ENCODE measurements at places on chromosomes 11 and 22.
A peak's percentile ranks its signal among the peaks of the same experiment; 100 is the strongest.

DNA sequence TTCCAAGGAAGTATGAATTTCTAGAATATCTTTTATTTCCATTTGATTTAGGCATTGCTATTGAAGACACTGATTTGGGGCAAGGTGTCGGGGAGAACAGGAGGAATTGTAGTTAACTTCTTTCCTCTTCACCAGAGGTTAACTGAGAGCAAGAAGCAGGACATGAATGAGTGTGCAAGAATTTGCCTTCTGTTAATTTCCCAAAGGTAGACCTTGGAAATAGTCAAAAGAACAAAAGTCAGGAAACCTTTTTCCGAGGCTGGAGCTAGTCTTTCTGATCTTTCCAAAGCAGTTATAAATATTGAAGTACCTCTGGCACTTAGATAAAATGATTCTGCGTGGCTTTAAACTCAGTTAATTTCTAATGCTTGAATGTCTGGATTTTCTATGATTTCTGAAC is 66.9 kb downstream of the MTMR3 start:
- DNase-seq: no peak

DNA sequence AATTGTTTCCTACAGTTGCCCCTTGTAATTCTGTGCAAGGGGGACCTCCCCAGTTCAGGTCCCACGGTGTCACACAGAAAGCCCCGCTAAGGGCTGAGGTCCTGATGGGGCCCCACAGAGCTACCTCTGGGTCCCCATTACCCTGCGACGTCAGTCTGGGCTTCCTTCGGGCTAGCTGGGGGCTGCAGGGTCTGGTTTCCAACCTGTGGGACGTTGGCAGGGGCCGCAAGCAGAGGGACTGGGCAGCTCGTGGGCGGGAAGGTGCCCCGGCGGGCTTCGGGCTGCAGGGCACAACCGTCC is 698 bp downstream of the SLC37A4 start:
- DNase-seq: no peak

- peak; percentile 91 for DNase-seq
Observed at GRCh38 chr22:37633089-37633624, 6.3 kb upstream of the SH3BP1 start.

DNA sequence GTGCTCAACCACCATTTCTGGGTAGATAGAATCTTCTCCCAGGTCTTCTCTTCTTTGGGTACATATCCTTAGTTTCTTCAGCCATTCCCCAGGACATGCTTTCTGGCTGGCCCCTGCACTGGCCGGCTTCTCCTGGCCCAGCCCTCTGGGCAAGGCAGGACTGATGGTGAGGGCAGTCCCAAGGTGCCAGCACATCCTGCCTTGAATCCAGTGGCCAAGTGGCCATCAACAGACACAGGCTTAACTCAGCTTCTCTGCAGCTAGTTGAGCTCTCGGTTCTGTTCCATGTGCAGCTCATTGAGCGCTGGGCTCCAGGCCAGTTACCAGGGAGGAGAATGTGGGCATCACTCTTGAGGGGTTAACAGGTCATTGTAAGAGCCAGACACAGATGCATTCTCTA is 17.6 kb downstream of the SMIM38 start:
- DNase-seq: no peak

GRCh38 chr11:129273322-129273721 is 81.2 kb upstream of the ARHGAP32 start:
- DNase-seq: no peak

GRCh38 chr11:131530407-131530806 is 160.0 kb downstream of the NTM start:
- no peak for DNase-seq

GRCh38 chr11:61069427-61069826 is 32.9 kb upstream of the CD5 start:
- DNase-seq: no peak

DNA sequence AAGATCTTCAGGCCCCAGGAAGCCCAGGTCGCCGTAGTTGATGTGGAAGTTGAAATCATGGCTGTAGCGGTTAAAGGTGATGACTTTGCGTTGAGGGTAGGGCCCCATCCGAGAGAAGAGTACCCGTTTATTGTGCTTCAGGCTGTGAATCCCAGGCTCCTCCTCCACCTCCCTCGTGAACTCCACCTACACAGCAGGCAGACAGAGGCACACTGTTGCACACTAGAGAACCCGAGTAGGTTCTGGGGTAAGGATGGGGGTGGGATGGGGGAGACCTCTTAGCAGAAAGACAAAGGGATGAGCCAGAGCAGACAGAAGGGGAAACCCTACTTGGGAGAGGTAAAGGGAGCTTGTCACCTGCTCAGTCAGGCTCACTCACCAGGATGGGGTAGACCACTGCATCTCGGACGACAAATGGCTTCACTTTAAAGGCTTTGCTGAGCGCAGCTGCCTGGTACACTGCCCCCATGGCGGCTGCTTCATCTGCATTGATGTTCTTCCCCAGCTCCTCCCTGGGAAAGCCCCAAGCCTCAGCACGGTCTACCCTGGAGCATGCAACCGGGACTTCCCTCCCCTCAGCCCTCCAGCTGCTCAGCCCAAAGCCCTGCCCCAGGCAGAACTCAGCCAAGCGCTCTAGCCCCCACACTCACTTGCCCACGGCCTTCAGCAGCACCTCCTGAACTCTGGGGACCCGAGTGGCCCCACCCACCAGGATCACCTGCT is 5.4 kb downstream of the HYOU1 start:
- peak; percentile 34 for DNase-seq

DNA sequence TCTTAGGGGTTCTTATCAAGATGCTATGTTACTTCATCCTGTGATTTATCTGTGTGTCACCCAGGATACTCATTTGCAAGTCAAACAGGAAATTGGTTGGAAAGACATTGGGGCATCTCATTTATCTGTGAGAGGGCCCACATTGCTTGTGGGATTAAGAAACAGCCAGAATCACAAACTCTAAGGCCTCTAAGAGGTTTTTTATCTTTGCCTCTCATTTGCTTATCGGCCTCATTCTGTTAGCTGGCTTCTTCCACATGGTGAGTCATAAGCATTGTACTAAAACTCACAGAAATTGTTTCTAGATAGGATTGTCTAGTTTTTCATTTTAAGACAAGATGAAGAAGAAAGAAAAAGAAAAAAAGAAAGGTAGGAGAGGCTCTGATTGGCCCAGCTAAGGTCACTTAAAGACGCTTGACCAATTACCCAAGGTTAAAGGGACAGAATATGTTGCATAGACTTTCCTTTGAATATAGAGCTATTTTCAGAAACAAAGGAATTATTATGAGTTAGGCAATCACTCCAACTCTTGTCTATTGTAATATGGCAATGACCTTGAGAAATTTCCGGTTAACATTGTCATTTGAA is 121.9 kb downstream of the ARHGAP42 start:
- no peak for DNase-seq

DNA sequence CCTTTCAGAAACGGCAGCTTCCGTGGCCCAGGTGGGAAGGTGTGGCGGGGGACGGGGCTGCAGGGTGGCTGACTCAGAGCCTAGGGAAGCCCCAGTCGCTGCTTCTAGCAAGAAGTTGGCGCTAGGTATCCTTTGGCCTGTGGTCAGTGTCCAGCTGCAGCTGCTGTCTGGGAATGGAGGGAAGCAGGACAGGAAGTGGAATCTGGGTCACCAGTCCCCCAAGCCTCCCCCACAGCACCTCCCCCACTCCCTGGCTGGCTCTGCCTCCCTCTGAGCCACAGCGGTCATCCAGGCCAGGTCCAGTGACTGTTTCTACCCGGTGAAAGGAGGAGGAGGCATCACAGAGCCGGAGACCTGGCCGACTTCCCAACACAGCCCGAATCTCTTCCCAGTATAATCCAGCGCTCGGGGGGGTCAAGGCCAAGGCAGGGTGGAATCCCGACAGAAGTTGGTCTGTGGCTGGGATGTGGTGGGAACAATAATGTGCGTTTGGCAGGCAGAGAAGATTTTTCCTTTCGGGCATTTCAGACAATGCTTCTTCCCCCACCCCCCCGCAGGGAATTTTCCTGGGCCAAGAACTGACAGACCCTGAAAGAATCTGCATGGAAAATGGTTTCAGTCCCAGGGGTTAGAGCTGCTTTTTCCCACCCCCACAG is 45.1 kb downstream of the C11orf96 start:
- DNase-seq: no peak

- no peak for DNase-seq
Observed at GRCh38 chr22:22711532-22711913, 67.1 kb downstream of the GGTLC2 start.

DNA sequence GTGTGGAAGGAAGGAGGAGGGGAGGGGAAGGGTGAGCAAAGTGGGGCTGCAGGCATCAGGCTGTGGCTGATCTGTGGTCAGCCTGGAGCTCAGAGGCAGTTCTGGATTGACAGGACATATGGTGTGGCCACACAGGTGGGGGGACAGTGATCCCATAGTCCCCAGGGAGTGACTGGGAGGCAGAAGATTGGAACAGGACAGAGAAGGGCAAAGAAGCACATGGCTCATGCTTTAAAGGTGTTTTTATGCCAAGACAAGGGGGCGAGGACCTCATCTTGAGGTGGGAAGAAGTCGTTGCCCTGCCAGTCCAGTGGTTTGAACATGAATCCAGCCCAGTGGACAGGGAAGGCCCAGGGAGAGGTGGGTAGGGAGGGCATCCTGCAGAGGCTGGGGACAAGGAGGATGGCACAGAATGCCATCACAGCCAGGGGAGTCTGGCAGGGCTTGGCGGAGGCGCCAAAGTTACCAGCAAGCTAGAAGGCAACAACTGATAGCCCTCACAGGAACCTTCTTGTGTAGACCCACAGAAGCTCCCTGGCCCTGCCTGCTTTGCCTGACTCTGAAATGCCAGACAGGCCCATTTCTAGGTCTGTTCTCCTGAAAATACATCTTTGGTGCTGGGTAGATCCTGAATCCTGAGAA is 3.1 kb downstream of the BET1L start:
- no peak for DNase-seq

DNA sequence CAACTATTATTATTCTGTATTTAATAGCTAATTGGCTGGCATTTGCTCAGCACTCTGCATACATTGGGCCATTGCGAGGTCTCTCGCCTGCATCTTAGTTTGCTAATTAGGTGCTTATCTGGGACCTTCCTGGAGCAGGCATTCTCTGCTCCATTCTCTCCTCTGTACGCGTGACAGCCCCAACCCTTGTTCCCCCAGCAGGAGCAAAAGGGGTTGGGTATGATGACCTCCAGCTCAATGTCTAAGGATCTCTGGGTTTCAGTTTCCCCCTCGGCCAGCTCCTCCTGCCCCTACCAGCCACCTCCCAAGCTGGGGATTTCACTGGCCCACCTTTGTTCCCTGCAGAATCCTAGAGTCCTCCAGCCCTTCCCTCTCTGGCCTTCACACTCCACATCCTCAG is 9.7 kb upstream of the LGALS2 start:
- no peak for DNase-seq

DNA sequence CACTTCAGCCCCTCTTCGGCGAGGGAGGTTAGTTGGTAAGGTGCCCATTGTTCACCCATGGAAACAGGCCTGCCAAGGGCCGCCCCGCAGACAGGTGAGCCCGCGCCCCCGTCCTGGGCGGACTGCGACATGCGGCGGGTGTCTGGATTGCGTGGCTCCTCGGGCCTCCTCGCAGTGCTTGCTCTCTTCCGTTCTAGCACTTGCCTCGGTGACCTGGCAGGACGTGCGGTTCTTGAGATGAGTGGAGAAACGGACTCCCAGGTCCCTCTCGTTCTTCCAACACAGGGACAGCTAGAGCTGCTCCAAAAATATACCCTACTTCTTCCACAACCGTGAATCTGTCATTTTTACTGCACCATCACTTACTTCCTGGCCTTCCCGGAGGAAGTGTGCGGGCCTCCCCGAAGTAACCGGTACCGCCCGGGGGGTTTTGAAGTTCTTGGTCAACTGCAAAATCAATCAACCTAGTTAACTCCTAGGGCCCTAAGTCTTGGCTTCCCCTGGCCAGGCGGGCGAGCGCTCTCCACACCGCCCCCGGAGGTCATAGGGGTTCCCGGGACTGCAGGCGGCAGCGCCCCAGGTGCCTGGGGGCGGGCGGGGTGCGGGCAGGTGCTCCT is 745 bp upstream of the ZBTB44 start:
- DNase-seq: peak; percentile 67

DNA sequence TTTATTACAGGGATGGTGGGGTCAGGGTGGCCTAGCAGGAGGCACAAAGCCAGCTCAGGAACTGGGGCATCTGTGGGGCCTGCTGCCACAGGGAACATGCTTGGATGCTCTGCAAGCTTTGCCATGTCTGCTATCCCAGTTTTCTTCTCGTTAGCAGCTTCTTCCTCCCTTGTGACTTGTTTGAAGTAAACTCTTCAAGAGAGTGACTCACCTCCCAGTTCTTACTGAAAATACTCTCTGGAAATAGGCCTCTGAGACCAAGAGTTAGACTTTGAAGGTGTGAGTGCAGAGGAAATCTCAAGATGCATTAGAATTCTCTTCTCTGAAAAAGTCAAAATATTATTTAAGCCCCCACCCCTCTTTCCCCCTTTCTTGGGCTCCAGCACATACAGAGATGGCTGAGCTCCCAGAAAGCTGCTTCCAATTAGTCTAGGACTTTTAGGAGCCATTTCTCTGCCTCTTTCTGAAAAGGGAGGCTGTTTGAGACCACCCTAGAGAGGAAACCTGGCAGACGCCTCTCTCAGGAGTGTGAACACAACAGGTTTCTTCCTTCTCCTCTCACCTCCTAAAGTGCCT is 15.1 kb downstream of the CWC15 start:
- DNase-seq: no peak

DNA sequence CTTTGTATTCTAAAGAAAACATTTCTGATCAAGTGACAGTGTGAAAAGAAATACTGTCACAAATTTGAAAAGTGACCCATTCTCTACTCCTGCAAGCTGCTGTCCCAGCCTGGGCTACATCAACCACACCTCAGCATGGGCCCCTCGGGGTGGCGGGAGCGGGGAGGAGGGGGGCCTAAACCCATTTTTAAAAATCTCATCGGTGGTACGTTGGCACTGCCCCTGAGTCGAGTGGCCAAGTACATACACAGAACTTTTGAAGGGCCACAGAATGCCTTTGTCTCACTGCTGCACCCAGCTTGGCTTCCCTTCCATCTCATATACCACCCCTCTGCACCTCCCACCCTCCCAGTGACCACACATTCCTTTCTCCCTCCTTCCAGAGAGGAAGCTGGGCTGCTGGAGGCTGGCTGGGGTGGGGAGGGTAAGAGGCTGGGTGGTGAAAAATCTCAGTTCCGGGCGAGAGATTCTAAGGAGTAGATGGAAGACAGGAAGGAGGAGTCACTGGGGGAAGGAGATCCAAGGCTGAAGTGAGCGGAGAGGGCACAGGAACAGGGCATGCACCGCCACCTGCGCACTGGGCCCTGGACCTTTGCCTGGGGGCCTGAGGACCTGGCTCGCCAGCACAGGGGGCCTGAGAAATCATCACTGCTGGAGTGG is 21.1 kb downstream of the FXYD6 start:
- DNase-seq: no peak

GRCh38 chr22:36727927-36728488 is 24.5 kb upstream of the CACNG2 start:
- no peak for DNase-seq

DNA sequence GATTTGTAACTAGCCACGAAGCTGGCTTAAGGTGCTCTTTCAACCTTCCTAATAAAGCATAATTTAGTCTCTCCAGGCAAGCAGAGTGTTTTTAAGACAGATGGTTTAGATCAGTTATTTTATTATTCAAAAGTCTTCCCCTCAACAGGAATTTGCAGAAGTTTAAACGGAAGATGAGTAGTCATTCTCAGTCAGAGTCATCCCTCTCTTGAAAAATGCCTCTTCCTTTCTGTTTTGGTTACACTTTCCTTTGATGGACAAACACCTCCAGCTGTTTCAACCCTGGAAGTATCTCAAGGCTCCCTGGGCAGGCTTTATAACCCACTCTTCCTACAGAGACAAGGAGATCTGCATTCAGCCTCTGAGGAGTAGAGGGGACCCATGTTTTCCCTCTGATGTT is 60.3 kb upstream of the POU2AF2 start:
- no peak for DNase-seq

Data from activated CD8-positive, alpha-beta T cell treated with anti-CD3 and anti-CD28 coated beads for 36 hours (primary cell).